ENCODE measurements at places on chromosomes 11 and 22.

DNA sequence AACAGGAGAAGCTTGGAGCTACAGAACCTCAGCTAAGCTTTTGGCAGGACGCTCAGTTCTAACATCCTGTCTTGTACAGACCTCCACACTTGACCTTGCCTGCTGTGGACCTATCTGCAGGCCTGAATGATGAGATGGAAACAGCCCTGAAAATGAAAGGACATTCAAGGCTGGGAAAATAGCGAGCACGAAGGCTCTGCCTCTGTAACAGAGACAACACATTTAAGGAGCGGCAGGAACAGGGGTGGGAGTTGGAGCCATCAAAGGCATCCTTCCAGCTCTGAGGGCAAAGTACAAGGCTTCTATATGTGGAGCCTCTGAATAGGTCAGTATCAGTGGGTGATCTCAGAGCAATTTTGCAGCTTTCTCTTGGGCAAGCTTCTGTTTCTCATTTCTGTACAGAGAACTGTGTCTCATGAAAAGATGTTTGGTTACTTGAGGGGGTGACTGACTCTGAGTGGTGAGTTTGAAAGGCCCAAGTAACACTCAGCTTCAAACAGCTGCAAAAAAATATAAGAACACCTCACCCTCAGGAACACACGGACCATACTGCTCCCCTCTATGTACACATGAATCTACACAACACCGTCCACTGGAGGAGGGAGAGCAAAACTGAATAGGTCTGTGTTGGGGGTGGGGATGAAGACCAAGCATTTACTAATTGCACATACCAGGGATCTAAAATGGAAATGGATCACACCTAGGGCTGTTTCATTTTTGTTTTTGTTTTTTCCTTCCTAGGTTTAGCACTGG, 101.6 kb downstream of the CCDC81 start:
- no peak for DNase-seq

GRCh38 chr11:3665336-3666022, 5.7 kb downstream of the CHRNA10 start:
- no peak for DNase-seq

DNA sequence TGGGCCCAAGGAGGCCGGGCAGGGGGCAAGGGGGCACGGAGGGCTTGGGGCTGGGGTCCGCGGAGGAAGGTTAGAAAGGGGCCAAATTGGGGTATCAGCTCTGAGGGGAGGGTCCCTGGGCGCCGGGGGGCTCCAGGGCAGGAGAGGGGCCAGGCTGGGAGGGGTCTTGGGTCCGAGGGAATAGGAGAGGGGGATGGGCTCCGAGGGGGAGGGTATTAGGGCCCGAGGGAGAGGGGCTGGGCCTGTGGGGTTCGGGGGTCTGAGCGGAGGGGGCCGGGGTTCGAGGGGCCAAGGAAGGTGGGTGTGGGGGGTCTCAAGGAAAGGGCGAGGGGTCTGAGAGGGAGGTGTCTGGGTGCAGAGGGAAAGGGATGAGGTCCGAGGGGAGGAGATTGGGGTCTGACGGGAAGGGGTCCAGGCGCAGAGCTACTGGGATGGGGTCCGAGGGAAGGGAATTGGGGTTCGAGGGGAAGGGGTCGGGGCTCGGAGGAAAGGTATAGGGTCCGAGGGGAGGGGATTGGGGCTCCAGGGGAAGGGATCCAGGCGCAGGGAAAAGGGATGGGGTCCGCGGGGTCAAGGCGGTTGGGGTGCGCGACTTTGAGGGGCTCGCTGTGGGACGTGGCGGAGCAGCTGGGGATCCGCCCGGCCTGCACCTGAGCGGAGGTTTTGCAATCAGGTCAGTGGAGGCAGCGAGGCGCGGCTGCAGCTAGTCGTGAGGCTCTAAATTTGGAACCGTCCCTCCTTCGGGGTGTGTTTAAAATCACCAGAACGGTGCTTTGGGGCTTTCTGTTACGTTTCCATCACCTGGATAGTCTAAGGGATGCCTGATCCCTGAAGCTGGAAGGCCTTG, 728 bp downstream of the CTTN start:
- DNase-seq: no peak

DNA sequence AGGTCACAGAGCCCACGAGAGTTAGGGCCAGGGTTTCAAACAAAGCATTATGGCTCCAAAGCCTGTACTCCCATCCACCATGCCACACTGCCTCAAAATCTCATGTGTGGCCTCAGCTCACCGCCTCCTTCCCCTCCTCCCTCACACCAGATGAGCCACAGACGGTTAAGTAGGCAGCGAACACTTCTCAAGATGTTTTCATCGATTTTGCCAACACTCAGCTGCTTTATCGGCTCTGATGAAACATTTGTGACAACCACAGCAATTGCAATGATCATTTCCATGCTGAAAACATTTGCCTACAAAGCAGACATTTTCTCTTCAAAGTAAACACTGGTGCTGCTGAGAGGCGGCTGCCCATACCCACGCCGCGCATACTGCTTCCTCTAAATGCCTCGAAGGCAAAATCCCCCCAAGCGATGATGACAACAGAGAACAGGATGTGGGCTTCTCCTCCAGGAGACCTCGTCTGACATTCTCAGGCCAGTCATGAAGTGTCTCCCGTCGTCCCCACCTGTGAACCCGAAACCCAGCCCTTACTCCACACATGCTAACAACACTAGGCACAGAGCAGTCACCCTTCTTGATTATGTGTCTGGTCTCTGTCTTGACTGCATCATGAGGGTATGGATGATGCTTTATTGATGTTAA, 599.2 kb downstream of the SOX6 start:
- DNase-seq: no peak

DNA sequence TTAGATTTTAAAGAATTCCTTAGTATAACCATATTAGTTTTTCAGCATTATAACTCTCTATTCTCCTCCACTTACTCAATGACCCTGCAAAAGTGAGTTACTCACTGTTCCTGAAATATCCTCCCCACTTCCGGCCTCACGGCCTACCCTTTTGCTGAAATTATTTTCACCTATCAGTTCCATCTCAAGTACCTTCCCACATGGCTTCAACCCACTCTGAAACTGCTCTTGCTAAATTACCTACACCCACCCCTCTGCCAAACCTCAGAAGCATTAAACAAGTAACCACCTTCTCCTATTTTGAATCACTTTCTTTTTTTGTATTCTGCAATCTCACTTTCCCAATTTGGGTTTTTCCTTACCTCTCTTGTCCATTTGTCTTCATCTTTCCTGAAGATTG, 37.7 kb downstream of the OR5P2 start:
- no peak for DNase-seq
